ENCODE measurements at places on chromosomes 11 and 22.

DNA sequence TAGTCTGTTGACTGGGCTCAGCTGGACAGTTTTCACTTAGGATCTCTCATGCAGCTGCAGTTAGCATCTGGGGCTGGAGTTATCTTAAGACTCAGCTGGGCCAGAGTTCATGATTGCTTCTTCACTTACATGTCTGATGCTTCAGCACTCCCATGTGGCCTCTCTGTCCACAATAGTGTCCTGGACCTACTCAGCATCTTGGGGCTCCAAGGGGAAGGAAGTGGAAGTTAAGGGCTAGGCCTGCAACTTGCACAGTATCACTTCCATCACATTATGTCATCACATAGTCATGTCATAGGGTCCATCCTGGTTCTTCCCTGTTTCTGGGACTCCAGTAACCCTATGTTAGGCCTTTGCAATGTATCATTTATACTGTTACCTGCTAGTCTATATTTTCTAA lies 115.9 kb downstream of the C11orf65 start:
- DNase-seq: no peak

GRCh38 chr11:61771195-61771894 lies 18.9 kb downstream of the MYRF start:
- no peak for DNase-seq

DNA sequence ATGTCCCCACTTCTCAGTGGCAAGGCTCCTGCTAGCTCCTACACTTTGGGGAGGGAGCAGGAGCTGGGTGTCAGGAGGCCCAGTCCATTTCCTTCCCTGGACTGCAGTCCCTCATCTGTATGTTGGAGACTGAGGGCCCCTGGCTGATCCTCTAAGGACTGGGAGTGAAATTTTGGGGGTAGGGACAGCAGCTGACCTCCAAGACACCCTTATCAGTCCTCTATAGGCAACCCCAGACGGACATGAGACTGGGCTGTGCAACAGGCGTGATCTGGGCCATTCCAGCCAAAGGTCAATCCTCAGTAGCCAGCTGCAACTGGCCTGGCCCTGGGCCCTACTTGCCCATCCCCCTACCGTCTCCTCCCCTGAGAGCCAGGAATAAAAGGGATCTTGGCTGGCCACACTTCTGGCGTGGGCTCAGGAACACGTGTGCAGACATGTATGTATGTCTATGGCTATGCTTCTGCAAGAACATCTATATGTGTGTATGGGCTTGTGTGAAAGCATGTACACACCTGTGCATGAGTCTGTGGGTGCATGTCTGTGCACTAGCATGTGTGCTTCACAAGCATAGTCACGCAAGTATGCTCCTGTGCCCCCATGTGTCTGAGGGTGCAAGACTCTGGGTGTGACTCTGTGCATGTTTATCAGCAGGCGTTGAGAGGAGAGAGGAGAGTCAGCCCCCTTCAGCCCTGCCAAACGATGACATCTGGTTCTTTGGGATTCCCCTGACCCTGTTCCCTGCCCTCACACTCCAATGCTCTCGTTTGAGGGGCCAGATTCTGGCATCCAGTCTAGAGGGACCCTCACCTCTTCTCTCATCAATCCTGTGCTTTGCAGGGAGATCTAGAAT lies 24.6 kb upstream of the DGAT2 start:
- no peak for DNase-seq

DNA sequence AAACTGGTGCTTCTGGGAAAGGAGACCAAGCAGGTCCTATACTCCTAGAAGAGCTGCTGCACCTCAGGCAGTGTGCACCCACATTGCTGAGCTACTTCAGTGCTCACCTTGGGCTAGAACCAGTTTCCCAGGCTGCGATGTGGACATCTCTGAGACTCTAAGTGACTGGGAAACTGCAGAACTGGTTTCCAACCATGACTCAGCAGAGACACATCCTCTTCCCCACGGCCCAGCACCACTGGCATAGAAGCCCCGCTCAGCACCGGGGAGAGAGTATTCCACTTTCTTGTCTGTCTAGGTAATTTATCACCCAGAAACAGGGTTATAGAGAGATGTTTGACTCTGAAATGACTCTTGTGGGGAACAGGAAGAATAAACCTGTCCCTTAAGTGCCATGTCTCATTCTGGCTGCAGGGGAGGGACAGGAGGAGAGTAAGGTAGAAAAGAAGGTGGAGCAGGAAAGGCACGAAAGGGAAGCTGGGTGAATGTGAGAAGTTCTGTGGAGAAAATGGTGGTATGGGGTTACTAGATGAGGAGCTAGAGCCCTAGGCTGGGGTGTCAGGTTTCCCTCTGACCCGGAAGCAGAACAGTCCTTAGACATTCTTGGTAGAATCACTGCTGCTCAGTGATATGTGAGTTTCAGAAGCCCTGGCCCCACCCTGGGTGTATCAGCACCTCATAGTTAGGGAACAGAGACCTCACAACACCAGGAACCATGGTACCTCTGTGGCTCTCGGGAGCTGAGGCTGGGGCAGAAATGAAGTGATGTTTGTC lies 340.4 kb upstream of the NCAM1 start:
- DNase-seq: no peak

DNA sequence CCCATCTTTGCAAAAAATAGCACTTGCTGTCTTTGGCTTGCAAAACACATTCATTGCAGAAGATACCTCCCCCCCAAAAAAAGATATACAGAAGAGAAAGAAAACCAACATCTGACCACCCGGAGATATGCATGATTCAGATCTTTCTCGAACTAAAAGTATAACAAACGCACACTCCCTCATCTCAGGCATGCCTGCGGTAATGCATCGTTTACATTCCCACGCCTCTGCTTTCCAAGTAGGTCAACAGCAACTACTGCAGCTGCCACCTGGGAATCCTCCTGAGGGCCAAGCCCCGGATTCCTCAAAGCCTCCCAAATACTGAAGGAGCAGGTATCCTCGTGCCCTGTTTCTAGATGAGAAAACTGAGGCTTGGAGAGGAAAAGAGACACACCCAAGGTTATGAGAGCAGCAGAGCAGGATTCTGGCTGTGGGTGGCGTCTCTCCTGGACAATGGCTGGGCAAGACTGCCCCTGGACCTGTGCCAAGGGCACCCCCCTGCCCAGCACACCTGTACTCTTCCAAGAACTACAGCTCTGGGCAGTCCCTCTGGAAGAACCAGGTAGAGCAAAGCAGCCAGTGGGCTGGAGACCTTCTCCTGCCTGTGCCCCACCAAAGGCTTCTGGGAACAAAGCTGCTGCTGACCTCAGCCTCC lies 38.1 kb downstream of the NUP50 start:
- DNase-seq: no peak

- DNase-seq: no peak
These were observed 8.3 kb downstream of the ST3GAL4 start for GRCh38 chr11:126363706-126364248.

DNA sequence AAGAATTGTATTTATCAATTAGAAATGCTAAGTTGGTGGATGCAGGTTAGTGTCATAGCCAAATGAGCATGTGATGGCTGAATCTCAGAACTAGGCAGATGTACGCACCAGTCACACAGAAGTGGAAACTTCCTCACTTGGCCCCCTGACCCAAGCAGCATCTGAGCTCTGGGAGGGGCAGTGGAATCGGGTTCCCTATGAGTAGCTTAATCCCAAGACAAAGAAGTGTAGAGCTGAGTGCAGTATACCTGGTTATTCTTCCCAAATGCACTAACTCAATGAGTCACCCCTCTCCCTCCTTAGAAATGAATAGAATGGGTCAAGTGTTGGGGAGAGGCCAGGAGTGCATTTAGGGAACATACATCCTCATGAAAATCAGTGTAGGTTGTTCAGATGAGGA lies 224.6 kb downstream of the FAT3 start:
- DNase-seq: no peak

GRCh38 chr11:64185175-64185692 lies 737 bp upstream of the STIP1 start:
- no peak for DNase-seq

GRCh38 chr11:79007771-79008402 lies 432.9 kb downstream of the TENM4 start:
- no peak for DNase-seq

DNA sequence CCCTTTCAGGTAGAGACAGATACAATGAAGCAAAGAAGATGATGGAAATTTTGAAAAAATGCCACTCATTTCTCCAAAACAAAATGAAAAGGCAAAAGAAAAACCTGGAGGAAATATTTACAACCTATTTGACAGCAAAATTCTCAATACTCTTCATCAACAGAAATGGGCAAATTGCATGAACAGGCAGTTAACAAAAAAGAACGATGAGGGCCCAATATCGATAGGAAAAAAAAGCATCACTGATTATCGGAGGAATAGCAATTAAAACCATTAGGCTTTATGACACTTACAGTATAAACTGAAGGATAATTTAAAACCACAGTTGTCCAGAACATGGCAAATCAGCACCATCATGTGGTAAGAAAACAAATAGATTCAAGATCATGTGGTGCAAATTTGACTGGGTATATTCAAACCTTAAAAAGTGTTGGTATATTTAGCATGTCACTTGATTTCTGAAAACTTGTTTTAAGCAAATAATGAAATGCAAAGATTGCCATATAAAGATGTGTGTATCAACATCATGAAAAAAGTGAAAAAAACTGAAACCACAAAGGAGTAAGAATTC lies 222.9 kb downstream of the BRD1 start:
- DNase-seq: no peak

DNA sequence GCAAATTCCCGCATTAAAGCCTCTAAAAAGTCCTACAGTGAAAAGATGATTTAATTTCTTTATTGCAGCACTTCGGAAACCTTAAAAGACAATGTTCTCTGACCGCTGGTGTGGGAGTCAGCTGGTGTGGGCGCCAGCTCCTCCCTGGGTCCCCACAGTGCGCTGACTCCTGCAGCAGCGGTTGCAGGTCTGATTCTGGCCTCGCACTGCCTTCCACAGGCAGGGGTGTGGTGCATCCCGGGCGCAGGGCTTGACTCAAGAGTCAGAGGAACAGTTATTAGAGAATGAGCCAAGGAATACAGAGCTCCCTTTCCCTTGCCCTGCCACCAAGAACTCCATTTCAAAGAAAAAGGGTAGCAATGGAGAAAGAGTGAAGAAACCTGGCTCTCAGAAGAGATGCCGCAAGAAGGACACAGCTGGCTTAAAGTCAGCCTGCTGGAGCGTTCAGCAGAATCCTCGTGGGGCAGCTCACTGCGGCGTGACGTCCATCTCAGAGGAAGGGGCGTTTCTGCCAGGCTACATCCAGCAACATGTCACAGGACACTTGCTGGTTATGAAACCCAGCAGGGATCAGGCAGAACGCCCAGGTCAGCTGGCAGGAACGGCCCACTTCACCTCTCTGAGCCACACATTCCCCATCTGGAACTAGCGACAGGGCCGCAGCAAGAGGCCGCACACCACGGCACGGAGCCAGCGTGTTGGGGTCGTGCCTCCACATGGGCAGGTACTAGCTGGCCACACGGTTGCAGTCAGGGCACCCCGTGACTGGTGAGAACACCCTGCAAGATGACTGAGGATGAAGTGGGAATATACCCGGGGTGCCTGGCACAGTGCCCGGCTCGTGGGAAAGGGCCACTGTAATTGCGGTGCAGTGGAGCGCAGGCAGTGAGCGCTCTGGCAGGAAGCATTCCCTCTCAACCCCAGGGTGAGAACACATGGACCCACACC lies 18.1 kb upstream of the EFCAB6 start:
- DNase-seq: no peak

Measured in iPS DF 19.7 (cell line).